Stimulated activated CD4-positive, alpha-beta T cell treated with anti-CD3 and anti-CD28 coated beads, Interleukin-15, amount 100 ng/mL, for 24 hours (primary cell): ENCODE measurements at places on chromosomes 3 and 15.

GRCh38 chr3:116716490-116716889 is 6.9 kb downstream of the TUSC7 start:
- no peak for DNase-seq

DNA sequence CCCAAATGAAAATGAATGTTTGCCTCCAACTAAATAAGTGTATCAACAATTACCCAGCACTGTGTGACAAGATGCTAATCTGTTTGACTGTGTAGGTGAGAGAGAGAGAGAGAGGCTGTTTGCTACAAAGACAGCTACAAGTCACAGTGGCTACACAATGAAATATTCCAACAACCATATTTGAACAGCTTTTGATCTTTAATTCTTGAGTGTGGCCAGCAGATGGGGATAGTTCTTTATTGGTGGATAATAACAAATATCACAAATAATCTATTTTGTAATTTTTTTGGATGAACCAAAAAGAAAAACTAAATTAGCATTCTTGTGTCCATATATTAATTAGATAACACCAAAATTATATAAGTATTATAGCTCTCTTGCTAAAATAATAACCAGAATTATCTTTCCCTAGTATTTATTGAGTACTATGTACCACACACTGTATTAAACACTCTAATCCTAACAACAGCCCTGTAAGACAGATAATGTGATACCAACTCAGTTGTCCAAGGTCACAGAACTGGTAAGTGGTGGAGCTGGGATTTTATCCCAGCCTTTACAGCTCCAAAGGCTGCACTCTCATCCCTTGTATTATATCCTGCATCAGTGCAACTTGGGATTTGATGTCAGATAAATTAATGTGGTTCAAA is 61.9 kb upstream of the C3orf80 start:
- no peak for DNase-seq

DNA sequence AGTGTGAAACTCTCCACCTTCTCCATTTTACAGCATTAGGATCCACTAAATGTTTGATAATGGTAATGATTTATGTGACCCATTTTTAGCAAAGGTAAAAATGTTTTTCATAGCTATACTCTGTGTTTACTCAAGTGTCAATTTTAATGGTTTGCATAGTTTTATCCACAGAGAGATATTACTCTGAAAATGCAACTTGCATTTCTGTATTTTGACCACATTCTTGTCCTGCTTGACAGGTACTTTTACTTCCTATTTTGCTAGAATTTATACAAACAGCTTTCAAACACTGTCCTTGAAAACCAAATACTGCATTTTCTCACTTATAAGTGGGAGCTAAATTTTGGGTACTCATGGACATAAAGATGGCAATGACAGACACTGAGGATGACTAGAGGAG is 62.9 kb downstream of the SERPINI1 start:
- no peak for DNase-seq

GRCh38 chr15:40549894-40550293 is 14.9 kb downstream of the CCDC32 start:
- no peak for DNase-seq

- DNase-seq: no peak
These were observed 29.7 kb upstream of the NR2F2 start for GRCh38 chr15:96300836-96301235.

GRCh38 chr15:62392376-62392775 is 227.3 kb upstream of the C2CD4B start:
- peak; percentile 19 for DNase-seq

GRCh38 chr3:126654571-126655383 is at the start of gene TXNRD3:
TSS of gene TXNRD3 (minus strand) at chr3:126655124.
- DNase-seq: peak; percentile 90

GRCh38 chr15:88472225-88472624 is 4.7 kb downstream of the MRPS11 start:
- no peak for DNase-seq

GRCh38 chr3:108780235-108780634 is 23.0 kb upstream of the RETNLB start:
- peak; percentile 32 for DNase-seq

- DNase-seq: no peak
These were observed 67.1 kb upstream of the AKAP13 start for GRCh38 chr15:85313339-85313738.

DNA sequence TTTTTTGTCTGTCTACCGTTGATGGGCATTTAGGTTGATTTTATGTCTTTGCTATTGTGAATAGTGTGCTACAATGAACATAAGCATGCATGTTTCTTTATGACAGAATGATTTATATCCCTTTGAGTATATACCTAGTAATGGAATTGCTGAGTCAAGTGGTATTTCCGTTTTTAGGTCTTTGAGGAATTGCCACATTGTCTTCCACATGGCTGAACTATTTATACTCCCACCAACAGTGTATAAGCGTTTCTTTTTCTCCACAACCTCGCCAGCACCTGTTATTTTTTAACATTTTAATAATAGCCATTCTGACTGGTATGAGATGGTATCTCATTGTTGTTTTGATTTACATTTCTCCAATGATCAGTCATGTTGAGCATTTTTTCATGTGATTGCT is 89.6 kb upstream of the GALNT15 start:
- no peak for DNase-seq

- no peak for DNase-seq
These were observed 31.5 kb upstream of the IMPG2 start for GRCh38 chr3:101351829-101352228.

DNA sequence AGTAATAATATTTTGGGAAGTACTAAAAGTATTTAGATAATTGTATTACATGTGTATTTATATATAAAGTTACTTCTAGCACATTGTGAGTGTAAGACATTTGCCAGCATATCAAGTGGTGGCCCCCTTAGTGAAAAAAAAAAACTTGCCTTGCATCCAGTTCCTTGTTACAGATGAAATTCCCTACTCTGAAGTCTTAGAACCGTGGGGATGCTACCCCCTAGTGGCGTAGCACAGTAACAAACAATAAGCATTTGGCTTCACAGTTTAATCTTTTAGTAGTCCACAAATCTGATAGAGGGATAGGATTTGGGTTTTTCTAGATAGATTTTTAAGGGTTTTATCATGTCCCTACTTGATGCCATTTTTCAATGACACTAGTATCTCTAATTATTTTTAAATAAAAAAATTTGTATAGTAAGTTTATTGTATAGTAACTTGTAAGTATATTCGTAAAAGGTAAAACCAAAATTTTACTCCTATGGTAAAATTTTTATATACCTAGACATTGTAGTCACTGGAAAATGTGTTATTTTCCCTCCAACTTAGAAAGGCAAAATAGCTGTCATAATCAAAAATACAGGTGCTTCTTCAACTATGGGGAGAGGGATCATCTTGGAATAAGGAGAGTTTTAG is 14.3 kb downstream of the SMC4 start:
- peak; percentile 67 for DNase-seq

DNA sequence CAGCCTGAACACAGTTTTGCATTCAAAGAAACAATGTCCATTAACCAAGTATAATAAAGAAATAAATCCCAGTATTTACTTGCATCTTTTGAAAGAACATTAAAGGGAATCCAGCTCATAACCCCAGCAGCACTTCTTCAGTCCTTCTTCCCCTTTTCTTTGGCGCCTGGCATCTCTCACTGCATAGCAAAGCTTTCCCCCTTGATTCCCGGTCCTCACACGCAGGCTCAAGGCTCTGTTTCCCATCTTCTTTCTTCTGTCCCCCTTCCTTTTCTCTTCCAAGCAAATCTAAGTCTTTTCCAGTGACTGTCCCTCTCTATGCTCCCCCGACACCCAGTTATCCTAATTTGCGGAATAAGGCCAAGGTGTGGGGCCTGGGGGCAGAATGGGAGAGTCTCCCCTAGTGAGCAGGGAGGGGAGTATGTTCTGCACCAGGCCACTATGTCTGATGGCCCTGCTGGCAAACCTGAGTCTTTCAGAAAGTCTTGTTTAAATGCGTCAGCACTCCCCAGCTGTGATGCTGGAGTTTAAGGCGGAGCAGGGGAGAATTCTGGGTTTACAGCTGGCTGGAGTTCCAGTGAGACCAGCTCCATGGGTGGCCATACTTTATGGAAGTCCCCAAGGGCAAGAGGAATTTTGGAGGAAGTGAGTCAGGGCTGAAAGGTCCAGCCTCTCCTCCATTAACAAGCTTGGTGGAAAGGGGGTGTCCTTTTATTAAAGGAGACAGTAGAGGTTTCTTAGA is 42.1 kb downstream of the GOLGA6A start:
- DNase-seq: no peak

GRCh38 chr15:77013776-77014131 is 18.8 kb downstream of the PSTPIP1 start:
- peak; percentile 90 for DNase-seq

DNA sequence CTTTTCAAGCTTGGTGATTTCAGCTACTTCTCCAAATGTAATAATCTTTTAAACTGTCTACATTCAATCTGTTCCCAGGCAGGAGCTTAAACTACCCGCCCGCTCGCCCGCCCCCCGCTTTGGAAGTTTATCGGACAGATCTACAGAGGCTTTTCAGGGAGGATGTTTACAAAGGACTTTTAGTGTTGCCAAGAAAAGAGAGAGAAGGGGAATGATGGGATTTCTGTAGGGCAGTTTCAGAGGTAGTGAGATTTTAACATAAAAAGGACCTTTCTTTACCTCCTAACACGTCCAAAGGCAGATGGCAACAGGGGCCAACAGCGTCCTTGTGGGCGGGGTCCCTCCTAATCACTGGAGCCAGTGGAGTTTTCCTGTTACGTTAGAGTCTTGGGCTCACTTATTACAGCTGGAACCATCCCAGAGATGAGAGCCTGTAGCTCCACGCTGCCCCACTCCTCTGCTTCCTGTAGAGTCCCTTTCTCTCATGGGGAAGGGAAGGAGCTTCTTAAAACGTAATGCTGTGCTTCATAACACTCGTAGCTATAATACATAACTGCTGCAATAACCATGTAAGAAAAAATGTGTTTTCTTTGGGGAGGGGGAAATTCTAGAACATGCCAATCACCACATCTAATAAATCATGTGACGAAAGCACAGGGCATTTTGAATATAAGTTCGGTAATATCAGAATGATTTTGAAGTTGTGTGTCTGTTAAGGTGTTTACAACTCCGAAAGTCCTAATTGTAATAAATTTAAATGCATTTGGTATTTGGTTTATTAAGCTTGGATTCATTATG is 30.9 kb downstream of the HES1 start:
- DNase-seq: no peak

DNA sequence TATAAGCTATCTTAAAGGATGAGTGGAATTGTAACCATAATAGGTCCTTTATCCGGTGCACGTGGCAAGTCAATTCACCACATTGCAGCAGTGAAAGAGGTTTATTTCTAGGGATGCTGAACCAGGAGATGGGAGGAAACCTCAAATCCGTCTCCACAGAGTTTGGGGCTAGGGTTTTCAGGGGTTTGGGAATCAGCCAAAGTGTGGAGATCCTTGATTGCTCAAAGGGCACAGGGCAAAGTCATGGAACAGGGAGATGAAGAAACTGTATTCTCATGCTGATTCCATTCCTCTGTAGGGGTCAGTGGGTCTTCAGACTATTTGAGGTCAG is 7.2 kb upstream of the RAF1 start:
- DNase-seq: no peak

DNA sequence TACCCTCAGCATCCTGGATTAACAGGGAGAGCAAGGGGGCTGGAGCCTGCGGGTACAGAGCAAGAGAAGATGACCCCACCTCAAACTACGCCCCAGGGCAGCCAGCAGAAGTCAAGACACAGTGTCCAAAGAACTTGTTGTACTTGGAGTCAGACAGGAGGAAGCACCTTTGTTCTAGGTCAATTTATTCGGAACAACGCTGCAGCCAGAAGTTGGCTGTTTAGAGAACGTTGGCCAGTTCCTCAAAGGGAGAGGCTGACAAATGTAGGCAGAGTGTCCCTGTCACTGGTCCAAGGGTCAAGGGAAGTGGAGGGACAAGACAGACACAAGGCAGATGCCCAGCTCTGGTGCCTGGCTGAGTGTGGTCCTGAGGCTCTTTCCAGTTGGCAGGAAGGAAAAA is 32.1 kb upstream of the PIAS1 start:
- DNase-seq: no peak

- no peak for DNase-seq
These were observed 95.1 kb upstream of the MEX3B start for GRCh38 chr15:82140886-82141285.

- DNase-seq: no peak
These were observed 1.6 kb downstream of the GABPB1 start for GRCh38 chr15:50353251-50353974.

DNA sequence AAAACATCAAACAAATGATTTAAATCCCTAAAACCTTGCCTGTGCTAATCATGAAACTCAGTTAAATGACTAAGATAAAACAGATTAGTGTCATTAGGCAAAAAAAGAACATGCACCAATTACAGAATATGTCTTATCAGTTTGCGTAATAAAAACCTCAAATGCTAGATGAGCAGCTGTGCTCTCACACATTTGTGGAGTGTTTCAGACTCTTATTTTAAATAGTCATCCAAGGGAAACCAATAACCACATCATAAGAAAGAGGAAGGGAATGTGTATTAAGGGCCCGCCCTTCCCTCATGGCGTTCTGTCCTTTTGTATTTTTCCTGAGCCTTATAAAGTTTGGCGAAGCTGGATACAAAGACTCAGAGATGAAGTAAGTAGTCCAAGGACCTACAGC is 6.6 kb downstream of the SAMMSON start:
- DNase-seq: no peak

DNA sequence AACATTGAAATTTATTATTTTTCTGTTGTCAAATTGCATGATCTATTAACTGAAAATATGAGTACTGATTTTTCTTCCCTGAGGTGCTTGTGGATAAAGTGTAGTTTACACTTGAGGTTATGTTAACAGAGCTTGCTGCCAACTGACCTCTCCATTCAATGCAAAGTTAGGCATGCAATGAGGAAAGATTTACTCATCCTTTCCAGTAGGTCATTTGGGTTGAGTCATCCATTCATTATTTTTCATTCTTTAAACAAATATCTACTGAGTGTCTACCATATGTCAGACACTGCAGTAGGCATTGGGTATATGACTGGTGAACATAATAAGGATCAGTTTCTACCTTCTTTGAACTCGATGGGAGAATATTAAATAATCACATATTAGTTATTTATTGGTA is 604.1 kb downstream of the EDEM1 start:
- no peak for DNase-seq

GRCh38 chr3:160368804-160369203 is 30.2 kb downstream of the IFT80 start:
- DNase-seq: no peak

- no peak for DNase-seq
These were observed 21.2 kb downstream of the ZNF860 start for GRCh38 chr3:32002561-32003368.

GRCh38 chr3:58482917-58483636 is 8.8 kb upstream of the KCTD6 start:
- DNase-seq: no peak

DNA sequence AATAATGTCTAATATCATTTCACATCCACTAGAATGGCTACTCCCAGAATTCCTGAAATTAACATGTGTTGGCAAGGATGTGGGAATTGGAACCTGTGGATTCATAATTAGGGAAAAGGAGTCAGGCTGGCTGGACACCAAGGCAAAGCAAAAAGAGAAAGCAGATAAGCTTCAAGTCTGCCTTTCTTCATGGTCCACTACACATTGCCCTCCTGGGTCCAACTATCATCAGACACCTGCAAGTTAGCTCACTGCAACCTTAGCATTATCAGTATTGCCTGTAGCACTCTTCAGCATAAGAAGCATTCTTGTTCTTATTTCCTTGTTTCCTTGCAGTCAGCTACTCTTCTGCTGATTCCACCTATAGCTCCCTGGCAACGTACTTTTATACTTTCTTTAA is 124.3 kb downstream of the ZNF280D start:
- DNase-seq: no peak

GRCh38 chr15:31278544-31279220 is 48.0 kb upstream of the KLF13 start:
- DNase-seq: no peak

- no peak for DNase-seq
These were observed 14.9 kb downstream of the TBL1XR1 start for GRCh38 chr3:177182352-177182751.
